Activated CD8-positive, alpha-beta T cell treated with anti-CD3 and anti-CD28 coated beads, Interleukin-2, amount 10 ng/mL, durations not matched to agents 7 days and 5 days (primary cell): ENCODE measurements at places on chromosomes 12 and 14. TPM values are rescaled to one million over a fixed set of nuclear protein-coding genes. Genes with fewer than 3 reads are reported as not detected.

Gene ADAM20
- total RNA-seq: 0.18 TPM

Gene HCAR2
- not detected for total RNA-seq

Gene FAM181A
- total RNA-seq: not detected

Gene TMEM132C
- not detected for total RNA-seq

Gene TARBP2
- 30.3 TPM for total RNA-seq

Gene CCDC197
- not detected for total RNA-seq

DNA sequence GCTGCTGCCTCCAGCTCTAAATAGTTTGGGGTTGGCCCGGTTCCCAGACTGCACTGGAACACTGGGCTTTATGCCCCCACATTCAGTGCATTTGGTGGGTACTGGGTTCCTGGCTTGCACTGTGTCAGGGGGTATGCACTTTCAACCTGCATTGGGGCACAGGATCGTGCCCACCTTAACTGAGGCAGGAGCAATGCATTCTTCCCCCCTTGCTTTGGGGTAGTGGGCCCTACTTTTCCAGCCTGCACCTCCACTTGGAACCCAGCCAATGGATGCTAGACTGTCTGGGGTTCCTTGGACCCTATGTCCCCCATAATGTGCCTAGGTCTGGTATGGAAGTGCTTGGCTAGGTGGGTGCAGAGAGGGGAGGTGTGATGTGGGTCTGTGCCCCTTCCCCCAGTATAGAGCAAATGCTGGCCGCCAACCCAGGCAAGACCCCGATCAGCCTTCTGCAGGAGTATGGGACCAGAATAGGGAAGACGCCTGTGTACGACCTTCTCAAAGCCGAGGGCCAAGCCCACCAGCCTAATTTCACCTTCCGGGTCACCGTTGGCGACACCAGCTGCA is 615 bp downstream of the TARBP2 start:
- no peak for DNase-seq
- peak overlapping the region; percentile 94 for H3K27ac ChIP-seq
- H3K4me1 ChIP-seq: peaks cover 39% of the 10 kb centered on the region
- peaks cover 21% of the 10 kb centered on the region for H3K36me3 ChIP-seq
- H3K4me3 ChIP-seq: peak overlapping the region; percentile 81
- H3K27me3 ChIP-seq: no peaks in the 10 kb centered on the region

DNA sequence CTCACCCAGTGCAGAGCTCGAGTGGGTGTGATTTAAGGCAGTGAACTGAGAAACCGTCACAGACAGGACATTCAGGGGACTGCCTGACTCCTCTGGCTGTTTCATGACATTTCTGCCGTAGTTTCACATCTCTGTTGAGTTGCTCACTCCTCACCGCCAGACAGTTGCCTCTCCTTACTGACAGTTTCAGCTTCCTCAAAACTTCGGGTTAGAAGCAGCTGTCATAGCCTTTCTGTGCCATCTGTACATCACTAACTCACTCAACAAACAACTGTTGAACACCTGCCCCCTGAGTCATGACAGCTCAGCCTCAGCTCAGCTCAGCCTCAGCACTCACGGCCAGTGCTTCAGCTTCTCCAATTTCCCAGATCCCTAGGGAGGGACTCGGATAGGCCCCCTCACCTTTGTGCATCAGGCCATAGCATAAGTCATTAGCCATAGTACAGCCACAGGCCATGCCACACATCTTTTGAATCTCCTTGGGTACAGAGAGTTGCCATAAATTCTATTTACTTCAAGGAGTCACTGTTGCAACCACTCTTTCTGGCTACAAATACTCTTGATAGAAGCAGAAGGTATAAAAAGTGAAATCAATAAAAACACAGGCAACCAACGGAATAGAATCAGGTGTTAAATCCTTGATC is 6.2 kb upstream of the SLC15A4 start:
- H3K4me3 ChIP-seq: no peak overlapping the region
- peaks cover 16% of the 10 kb centered on the region for H3K4me1 ChIP-seq
- no peaks in the 10 kb centered on the region for H3K36me3 ChIP-seq
- H3K27ac ChIP-seq: peak overlapping the region; percentile 6
- H3K27me3 ChIP-seq: no peaks in the 10 kb centered on the region

- peaks cover 13% of the 10 kb centered on the region for H3K27me3 ChIP-seq
- H3K4me1 ChIP-seq: no peaks in the 10 kb centered on the region
- H3K27ac ChIP-seq: no peak overlapping the region
- no peak for DNase-seq
- no peak overlapping the region for H3K4me3 ChIP-seq
Observed at GRCh38 chr14:23883684-23884540, 69.7 kb upstream of the DHRS4 start.

DNA sequence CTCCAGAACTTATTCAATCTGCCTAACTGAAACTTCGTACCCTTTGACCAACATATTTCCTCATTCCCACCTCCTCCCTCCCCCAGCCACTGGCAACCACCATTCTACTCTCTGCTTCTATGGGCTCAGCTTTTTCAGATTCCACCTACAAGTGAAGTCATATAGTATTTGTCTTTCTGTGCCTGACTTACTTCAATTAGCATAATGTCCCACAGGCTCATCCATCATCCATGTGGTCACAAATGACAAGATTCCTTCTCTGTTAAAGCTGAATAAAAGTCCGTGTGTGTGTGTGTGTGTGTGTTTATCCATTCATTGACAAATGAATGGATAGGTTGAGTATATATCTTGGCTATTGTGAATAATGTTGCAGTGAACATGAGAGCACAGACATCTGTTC is 1.3 kb upstream of the C14orf39 start:
- H3K4me1 ChIP-seq: peaks cover 4% of the 10 kb centered on the region
- no peaks in the 10 kb centered on the region for H3K36me3 ChIP-seq
- no peak overlapping the region for H3K27ac ChIP-seq
- no peak overlapping the region for H3K4me3 ChIP-seq
- no peak for DNase-seq

DNA sequence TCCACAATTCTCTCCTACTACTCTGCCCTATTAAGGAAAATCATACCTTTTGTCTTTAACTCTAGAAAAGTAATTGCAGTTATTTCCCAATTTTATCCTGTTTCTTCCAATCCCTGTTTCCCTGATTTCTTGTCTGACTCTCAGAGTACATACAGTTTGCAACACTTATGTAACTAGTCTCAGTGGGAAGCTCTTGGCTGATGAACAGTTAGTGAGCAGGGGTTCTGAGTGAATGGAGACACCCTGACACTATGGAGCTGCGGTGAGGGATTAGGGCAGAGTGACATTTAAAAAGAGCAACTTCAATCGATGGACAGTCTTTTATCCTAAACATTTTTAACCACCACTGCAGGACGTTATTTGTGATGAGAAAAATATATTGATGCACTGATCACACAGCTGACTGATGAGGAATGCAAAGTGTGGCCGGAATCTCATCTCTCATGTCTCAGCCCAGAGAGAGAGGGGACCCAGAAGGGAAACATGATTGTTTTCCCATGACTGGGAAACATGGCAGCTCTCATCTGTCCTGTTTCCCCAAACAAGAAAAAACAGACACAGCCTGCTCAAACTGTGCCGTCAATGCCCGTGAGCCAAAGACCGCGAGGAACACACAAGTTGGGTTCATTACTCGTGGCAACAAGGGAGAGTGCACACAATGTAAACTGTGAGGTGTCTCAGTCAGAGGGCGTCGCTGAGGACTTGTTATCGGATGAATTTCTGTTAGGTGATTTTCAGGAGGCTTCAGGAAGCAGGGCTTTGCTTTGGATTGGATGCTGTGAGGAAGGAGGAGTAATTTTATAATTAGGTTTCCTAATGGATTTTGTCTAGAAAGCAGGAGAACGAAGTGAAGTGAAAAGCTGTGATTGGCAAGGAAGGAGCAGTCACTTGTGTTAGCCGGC is 5.2 kb upstream of the SLC6A13 start:
- no peak overlapping the region for H3K4me3 ChIP-seq
- DNase-seq: no peak
- no peaks in the 10 kb centered on the region for H3K36me3 ChIP-seq
- H3K27ac ChIP-seq: no peak overlapping the region
- peaks cover 6% of the 10 kb centered on the region for H3K27me3 ChIP-seq
- peaks cover 14% of the 10 kb centered on the region for H3K4me1 ChIP-seq

GRCh38 chr14:22648506-22648905 is 4.4 kb upstream of the OR6J1 start:
- H3K4me1 ChIP-seq: peaks cover 11% of the 10 kb centered on the region
- no peak overlapping the region for H3K4me3 ChIP-seq
- H3K27me3 ChIP-seq: peaks cover 2% of the 10 kb centered on the region
- DNase-seq: no peak

DNA sequence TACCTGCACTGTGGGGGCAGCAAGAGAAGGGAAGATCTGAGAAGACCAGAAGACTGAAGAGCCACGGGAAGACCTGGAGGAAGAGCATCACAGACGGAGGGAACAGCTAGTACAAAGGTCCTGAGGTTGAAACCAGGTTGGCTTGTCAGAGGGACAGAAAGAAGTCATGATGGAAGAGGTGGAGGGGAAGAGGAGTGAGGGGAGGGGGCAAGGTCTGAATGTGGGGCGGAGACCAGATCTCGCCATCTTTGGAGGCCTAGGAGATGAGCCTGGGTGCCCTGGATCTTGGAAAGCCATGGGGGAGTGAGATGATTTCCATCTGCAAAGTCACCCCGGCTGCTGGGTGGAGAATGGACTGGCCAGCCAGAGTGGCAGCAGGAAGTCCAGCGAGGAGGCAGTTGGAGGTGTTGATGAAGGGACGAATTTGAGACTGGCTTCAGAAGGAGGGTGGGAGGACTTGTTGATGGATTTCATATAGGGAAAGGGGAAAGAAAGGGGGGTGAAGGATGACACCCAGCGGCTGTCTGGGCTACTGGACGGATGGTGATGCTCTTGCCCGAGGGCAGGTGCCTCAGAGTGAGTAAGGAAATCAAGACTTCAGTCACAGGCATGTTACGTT is 14.6 kb upstream of the UBC start:
- peaks cover 4% of the 10 kb centered on the region for H3K27me3 ChIP-seq
- DNase-seq: no peak
- H3K36me3 ChIP-seq: peaks cover 20% of the 10 kb centered on the region
- H3K27ac ChIP-seq: peak overlapping the region; percentile 71

DNA sequence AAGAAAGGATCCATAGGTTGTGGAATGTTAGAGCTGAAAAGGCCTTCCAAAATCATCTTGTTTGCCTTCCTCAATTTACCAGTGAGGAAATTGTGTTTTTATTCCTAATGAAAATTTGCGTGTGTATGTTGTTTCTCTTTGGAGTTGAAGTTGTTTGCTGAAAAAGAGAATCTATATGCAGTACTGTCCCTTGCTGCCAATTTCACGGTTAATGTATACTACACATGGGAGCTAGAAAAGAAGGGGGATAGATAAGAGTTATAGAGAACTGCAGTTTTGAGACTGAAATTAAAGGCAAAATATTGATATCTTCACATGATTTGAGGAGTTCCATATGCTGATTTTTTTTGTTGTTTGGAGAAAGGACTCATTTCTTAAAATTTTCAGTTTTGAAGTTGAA is 62.0 kb upstream of the LRTM2 start:
- no peak overlapping the region for H3K27ac ChIP-seq
- H3K4me3 ChIP-seq: no peak overlapping the region
- no peak for DNase-seq
- H3K36me3 ChIP-seq: peaks cover 43% of the 10 kb centered on the region

- peaks cover 7% of the 10 kb centered on the region for H3K4me1 ChIP-seq
- peaks cover 23% of the 10 kb centered on the region for H3K27me3 ChIP-seq
- H3K36me3 ChIP-seq: no peaks in the 10 kb centered on the region
- no peak overlapping the region for H3K27ac ChIP-seq
Observed at GRCh38 chr12:105083551-105084105, 630 bp downstream of the ALDH1L2 start.

DNA sequence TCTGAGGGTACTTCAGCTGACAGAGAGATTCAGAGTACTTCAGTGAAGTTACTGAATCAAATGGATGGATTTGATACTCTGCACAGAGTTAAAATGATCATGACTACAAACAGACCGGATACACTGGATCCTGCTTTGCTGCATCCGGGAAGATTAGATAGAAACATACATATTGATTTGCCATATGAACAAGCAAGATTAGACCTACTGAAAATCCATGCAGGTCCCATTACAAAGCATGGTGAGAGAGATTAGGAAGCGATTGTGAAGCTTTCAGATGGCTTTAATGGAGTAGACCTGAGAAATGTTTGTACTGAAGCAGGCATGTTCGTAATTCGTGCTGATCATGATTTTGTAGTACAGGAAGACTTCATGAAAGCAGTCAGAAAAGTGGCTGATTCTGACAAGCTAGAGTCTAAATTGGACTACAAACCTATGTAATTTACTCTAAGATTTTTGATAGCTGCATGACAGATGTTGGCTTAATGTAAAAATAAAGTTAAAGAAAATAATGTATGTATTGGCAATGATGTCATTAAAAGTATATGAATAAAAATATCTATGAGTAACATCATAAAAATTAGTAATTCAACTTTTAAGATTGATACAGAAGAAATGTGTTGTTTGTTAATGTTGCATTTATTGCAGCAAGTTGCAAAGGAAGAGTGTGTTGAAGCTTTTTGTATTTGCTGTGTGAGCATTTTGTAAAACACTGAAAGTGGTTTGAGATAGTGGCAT is 136.1 kb upstream of the RAP1B start:
- no peak overlapping the region for H3K27ac ChIP-seq
- H3K27me3 ChIP-seq: no peaks in the 10 kb centered on the region
- no peak for DNase-seq
- no peak overlapping the region for H3K4me3 ChIP-seq

DNA sequence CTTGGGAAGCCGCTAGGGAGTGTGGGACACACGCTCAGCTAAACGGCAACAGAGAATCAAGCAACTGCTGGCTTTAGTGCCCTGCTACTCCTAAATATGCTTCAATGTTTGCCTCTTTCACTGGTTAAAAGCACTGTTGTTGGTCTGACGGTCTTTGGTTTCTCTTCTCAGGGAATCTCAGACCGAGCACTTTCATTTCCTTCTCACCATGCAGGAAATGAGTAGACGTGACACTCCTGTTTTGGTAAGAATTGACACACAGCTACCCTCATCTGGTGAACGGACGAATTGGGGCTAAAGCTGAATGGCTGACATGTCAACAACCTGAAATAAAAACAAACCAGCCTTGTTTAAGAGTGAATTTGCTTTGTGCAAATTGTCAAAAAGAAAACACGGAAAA is 57.5 kb upstream of the PIWIL1 start:
- peak overlapping the region; percentile 61 for H3K27ac ChIP-seq
- H3K27me3 ChIP-seq: no peaks in the 10 kb centered on the region
- H3K36me3 ChIP-seq: peaks cover 2% of the 10 kb centered on the region
- peak; percentile 29 for DNase-seq
- peaks cover 8% of the 10 kb centered on the region for H3K4me1 ChIP-seq
- H3K4me3 ChIP-seq: no peak overlapping the region

DNA sequence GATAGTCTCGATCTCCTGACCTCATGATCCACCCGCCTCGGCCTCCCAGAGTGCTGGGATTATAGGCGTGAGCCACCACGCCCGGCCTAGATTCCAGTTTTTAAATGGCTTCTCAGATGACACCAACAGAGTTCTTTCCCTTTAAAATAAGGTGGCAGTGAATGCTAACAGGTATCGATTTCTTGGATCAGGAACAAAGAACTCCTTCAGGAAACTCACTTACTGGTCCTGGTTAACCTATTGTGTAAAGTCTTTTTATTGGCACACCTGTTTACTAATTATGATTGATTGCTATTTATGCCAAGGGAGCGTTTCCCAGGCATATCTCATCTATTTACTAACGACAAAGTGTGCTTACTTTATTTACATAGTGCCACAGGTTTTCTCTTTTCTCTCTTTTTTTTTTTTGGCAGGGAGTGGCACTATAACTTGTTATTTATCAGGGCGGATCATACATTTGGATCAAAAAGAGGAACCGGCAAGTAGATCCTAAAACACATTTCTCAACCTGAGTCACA is 89.7 kb downstream of the GLT1D1 start:
- H3K27ac ChIP-seq: no peak overlapping the region
- no peaks in the 10 kb centered on the region for H3K4me1 ChIP-seq
- no peaks in the 10 kb centered on the region for H3K36me3 ChIP-seq
- H3K27me3 ChIP-seq: no peaks in the 10 kb centered on the region
- no peak for DNase-seq
- no peak overlapping the region for H3K4me3 ChIP-seq
